Stimulated activated CD8-positive, alpha-beta memory T cell treated with anti-CD3 and anti-CD28 coated beads, Interleukin-4, amount 100 ng/mL, for 1 hour (primary cell): ENCODE measurements at places on chromosomes 7 and 10.
A peak's percentile ranks its signal among the peaks of the same experiment; 100 is the strongest.

DNA sequence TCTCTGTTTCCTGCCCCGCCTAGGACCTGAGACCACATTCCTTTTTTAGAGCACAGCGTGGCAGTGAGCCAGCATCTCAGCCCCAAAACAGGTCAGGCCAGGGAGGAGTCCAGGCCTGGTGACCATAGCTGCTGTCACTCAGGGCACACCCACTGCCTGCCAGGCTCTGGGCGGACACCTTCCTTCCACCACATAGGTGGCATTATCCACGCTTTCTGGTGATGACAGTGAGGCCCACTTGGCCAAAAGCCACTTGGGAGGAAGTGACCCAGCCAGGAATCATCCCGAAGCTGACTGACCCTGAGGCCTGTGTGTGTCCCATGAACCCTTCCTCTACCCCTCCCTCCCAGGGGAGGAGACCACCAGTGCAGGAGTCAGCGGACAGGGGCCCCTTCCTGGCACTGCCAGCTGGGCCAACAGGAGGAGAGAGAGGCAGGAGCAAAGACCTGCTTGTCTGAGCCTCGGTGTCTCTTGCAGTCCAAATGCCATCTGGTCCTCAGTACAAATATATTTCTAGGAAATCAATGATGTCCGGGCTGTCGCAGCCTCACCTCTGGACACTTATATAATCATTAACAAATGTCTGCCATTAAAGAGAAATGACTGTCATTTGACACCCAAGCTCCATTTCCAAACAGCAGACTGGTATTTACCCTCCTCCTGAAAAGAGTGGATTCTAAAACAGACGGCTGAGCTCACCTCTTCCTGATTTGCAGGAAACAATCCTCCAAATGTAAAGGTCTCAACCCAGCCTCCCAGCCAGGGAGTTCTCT is 63.0 kb downstream of the ABRAXAS2 start:
- no peak for DNase-seq

- DNase-seq, result no peak
These were observed 37.2 kb downstream of the PIK3AP1 start for GRCh38 chr10:96683065-96683464.

DNA sequence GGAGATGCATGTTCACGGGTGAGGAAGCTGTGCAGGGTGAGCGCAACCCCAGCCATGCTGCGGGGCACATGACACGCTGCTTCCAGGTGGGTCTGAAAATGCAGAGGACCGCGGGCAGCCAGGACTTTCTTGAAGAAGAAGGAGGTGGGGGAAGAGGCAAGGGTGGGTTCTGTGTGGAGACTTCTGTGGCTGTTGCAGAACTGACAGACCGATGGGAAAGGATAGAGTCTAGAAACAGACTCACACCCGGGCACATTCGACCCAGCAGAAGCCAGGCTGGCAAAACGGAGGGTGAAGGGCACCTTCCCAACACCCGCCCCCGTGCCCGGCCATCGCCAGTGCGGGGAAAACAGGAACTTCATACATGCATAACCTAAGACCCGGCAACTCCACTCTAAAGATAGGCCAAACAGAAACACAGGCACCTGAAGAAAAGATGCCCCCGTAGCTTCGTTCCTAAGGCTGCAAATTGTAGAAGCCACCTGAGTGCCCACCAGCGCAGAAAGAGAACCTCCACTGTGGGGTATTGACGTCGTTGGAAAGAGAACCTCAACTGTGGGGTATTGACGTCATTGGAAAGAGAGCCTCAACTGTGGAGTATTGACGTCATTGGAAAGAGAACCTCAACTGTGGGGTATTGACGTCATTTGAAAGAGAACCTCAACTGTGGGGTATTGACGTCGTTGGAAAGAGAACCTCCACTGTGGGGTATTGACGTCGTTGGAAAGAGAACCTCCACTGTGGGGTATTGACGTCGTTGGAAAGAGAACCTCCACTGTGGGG is 4.8 kb upstream of the KNDC1 start:
- no peak for DNase-seq

DNA sequence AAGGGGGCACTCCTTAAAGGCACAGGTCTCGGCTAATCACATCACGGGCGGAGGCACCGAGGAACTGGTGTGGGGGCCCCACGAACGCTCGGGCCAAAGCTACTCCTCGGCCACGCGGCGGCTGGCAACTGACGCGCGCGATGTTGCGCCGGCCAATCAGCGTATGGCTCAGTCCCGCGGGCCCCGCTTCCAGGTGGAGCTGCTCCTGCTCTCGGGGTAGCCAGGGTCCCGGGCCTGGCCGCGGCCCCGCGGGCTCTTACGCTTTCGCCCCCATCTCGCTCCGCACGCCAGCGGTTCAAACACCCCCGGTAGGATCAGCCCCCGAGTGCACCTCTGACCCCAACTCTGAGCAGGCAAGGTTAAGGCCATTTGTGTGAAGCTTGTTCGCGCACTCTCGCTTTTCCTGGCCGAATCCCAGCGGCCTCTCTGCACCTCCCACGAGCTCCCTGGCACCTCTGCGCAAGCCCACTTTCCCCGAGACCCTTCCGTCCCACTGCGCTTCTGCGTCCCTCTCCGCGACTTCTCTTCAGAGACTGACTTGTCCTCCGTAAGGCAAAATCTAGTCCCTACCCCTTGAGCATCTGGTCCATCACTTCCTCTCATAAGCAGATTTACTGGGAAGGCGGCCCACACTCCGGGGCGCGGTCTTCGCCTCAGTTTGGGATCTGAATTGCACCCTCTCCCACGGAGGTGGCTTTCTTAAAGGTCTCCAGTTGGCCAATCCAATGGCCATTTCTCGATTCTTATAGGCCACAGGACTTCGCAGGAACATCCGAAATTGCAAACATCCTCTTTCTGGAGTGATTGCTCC is 200.9 kb upstream of the TBX20 start:
- no peak for DNase-seq

DNA sequence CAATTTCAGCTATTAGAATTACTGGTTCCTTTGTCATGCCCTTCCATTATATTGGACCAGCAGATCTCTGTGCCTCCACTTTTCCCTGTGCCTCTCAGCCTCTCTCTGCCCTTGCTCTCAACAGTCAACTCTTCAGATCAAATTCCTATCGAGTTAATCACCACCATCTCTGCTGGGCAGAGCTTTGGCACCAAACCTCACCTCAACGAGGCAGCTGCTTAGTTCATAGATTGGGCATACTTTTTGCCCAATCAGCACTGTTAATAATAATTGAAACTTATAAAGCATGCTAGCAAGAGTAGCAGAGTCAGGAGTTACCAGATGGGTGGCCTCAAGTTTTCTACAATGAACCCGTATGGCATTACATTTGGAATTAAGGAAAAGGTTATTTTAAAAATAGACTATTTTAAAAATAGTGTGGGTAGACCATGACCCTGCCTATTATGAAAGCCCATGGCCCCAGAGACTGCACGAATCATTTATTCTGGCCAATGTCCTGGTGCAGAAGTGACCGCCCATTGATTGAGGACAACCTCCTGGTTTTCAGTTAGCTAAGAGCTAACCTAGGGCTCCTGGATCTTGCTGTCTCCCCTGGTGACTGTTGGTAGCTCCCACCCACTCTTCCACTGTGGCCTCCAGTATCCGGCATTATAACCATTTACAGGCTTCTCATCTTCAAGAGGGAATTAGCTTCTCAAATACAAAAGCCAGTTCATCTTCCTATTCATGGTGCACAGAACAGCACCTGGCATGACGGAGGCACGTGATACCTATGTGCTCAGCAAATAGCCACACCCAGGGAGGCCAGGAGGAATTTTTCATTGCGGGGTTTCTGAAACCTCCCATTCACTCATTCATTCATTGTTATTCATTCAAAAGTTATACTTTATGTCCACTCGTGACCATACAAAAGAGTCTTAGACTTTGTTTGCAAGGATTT is 265.4 kb downstream of the INHBA start:
- DNase-seq, result no peak

DNA sequence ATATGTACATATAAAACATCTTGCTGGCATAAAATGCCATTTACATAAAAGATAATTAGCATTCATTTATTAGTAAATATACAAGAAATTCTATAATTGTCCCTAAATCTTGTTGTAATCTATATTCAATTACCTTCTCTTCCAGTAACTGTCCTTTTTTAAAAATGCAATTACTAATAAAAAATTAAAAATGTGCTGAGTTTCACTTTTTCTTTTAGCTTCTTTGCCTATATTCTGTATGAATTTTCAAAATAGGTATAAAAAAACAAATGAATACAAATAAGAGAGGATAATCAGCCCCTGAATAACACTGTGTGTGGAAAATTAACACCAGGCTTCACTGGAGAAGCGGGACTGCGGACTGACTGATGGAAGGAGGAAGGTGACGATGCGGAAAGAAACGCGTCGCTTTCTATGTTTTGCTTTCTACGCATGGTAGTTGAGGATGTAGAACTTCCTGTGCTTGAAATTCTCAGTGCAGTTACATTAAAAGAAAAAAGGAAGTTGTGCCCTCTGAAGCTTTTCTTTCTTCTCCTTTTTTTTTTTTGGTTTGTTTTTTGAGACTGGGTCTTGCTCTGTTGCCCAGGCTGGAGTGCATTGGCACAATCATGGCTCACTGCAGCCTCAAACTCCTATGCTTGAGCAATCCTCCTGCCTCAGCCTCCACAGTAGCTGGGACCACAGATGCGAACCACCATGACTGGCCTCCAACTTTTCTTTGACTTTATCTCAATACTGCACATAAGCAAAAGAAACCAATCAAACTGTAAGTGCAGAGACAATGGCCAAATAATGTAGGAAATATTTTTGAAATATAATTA is 7.4 kb upstream of the ZMYND11 start:
- DNase-seq, result peak; percentile 9

GRCh38 chr7:3915337-3915878 is 614.4 kb downstream of the SDK1 start:
- no peak for DNase-seq

DNA sequence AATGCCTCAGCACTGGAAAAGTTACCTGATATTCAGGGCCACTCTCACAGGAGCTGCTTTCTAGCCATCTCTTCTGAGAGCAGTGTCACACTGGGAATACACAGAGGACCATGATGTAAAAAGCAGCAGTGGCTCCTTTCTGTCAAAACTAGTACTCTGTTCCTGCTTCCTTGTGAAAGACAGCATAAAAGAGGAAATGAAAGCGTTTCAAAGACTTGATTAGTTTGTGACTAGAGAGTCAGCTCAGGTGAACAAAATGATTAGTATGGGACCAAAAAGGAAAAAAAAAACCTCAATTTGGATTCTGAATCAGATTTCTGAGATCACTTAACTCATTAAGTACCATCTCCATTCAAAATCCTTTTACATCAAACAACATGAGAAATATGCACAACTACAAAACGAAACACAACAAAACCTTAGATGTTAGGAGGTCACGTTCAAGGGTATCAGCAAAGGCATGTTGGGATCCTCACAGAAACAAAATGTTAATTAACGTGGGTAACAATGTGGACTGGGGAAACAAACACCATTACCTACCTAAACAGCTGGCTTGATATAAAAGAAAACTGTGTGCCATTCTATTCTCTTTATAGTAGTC is 103.7 kb downstream of the MACC1 start:
- DNase-seq, result no peak

GRCh38 chr10:121684276-121684675 is 86.0 kb upstream of the FGFR2 start:
- no peak for DNase-seq

- no peak for DNase-seq
These were observed 254.6 kb downstream of the TFEC start for GRCh38 chr7:115775981-115776380.

- no peak for DNase-seq
These were observed 8.1 kb downstream of the TOMM7 start for GRCh38 chr7:22814261-22815208.

DNA sequence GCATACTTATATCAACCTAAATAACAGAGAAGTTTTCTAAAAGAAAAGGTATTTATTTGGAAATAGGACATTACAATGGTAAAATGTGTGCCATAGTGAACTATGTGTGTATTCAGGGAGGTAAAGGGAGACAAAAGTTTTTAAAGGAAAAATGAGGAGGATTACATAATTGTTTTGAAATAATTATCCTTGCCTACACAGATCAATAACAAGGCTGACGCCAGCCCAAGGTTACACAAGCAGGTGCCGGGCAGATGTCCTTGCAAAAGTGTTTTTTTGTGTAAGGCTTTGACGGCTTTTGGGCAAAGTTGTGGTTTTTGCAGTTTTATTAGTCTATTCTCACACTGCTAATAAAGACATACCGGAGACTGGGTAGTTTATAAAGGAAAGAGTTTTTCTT is 22.7 kb upstream of the SLC35B4 start:
- no peak for DNase-seq

DNA sequence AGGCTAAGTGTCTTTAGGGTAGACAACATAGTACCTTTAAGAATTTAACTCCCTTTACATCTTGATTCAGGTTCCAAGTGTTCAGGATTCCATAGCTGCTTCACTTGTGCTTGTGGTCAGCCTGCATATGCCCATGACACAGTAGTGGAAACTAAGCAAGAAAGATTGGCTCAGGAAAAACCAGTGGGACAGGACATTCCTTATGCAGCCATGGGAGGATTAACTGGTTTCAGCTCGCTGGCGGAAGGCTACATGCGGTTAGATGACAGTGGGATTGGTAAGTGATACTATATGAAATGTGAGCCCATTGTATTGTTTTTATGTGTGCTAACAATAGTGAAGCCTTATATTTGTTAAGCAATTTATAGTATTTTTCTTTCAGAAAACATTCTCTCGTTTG is 11.3 kb downstream of the FAM221A start:
- no peak for DNase-seq

DNA sequence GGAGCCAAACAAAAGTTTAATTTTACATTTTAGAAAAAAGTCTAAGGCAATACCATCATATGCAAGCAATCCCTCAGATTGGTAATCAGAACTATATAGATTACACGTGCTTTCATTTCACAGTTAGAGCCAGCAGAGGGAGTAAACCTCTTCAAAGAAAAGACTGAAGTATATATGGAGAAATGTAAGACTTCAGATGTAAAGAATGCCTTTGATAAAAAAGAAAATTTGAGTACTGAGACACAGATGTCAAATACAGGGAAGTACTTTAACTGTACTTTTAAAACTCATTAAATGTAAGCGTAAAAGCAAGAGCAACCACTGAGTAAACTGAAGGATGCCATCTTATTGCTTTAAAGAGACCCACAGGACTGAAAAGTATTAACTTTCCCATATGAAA is 101.4 kb upstream of the FAM133B start:
- DNase-seq, result no peak

GRCh38 chr10:44801383-44802327 is 109.5 kb upstream of the TMEM72 start:
- no peak for DNase-seq

- no peak for DNase-seq
These were observed 24.2 kb downstream of the ZNF25 start for GRCh38 chr10:37952043-37952755.

GRCh38 chr7:157129200-157129599 is 9.5 kb upstream of the UBE3C start:
- DNase-seq, result no peak

GRCh38 chr7:116570306-116570705 is 45.5 kb downstream of the CAV1 start:
- no peak for DNase-seq

GRCh38 chr10:117363028-117363427 is 12.2 kb downstream of the PDZD8 start:
- DNase-seq, result no peak
